ENCODE measurements at places on chromosomes 13 and 19.
A peak's percentile ranks its signal among the peaks of the same experiment; 100 is the strongest.

GRCh38 chr13:44903574-44903985, 85.7 kb downstream of the NUFIP1 start:
- no peak for DNase-seq

DNA sequence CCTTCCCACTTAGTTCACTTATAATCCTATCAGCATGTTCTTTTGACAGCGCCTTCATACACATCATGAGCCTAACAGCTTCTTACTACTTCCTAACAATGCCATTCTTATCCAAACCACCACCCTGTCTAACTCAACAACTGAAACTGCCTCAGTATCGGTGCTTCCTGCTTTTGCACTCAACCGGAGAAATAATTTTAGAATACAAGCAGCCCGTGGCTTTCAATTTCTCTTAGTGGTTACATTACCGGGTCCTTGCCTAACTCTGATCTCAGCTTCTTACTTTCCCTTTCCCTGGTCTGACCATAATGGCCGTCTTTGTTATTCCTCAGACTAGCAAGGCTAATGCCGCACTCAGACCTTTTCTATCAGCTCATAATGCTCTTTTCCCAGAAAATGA, 17.0 kb downstream of the ZFP82 start:
- no peak for DNase-seq

GRCh38 chr13:34214686-34215085, 396.7 kb downstream of the RFC3 start:
- DNase-seq, result no peak

- DNase-seq, result no peak
Measured at GRCh38 chr13:51721496-51721895, 82.5 kb downstream of the DHRS12 start.

GRCh38 chr13:72960114-72960513, 98.7 kb upstream of the KLF5 start:
- no peak for DNase-seq

DNA sequence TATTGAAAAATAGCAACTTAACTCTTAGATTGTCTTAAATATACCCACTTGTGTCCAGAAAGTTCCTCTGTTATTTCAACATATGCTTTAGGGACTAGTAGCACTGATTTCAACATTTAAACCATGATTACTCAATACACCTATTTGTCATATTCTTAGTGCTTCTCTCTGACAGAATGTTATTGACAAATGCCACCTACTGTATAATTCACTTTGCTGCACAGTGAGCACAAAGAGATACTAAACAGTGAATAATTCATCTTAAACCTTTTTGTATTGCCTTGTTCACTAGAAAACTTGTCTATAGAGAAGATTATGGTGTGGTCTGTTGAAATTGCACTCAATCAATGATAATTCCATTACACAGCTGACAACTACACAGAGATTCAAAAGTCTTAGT, 692.6 kb downstream of the PCDH17 start:
- no peak for DNase-seq

DNA sequence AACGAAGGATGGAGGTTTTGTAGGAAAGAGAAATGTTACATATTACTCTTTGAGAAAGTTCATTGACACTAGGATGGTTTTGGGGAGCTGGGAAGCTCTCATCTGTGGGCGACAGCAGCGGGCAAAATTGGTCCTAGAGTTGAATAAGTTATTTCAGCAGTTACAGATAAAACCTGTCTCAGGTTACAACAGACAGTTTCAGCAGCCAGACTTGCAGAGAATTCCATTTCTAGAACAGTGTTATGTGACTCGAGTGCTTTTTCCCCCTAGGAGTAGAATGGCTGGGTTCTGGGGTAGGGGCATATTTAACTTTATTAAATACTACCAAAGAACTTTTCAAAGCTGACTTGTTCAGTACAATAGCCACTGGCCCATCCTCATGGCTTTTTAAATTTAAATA, 46.7 kb upstream of the UBL3 start:
- DNase-seq, result no peak

- DNase-seq, result no peak
Measured at GRCh38 chr13:25977216-25977615, 74.6 kb downstream of the SHISA2 start.

- DNase-seq, result no peak
Measured at GRCh38 chr13:65488606-65489005, 1741.5 kb downstream of the PCDH9 start.

GRCh38 chr13:50085063-50085462, 69.8 kb downstream of the KCNRG start:
- DNase-seq, result no peak

- no peak for DNase-seq
Measured at GRCh38 chr19:46579361-46579879, 21.7 kb upstream of the CALM3 start.

DNA sequence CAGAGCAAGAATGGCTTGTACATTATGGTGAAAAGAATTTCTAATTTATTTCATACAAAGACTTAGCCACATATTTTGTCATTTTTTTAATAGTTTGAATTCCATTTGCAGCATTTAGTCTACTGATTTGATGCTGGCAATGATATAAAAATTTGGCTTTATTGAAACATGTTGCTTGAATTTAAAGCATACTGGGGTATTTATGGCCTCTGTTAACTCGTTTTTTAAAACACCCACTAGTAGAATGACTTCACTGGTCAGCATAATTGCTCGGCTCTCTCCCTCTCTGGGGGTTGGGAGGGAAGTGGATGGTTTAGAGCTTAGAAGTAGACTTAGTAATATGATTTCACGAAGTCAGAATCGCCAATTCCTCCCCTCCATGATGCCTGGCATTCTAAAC, 354.9 kb upstream of the HTR2A start:
- DNase-seq, result no peak

DNA sequence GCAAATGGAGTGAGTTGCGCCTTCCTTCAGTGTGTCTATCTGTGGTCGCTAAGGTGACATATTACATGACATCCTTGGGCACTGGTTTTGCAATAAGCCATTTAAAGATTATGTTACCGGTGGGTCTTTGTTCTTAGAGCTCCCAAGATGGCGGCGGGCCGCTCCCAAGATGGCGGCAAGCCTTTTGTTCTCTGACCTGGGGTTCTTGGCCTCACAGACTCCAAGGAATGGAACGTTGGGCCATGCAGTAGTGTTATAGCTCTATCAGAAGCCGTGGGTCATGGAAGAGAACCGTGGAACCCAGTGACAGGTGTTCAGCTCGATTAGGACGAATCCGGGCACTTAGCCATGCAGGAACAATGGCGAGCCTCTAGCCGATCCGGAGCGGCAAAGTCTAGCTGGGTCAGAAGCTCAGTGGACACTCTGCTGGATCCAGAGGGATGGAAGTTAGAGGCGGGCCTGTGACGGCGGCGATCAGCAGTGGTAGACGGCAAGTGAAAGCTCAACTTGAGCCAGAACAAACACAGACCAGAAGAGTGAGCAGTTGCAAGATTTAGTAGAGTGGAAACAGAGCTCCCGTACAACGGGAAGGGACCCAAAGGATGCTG, 188.6 kb downstream of the TEX29 start:
- DNase-seq, result no peak

GRCh38 chr19:30403203-30403985, 31.2 kb downstream of the ZNF536 start:
- DNase-seq, result no peak

DNA sequence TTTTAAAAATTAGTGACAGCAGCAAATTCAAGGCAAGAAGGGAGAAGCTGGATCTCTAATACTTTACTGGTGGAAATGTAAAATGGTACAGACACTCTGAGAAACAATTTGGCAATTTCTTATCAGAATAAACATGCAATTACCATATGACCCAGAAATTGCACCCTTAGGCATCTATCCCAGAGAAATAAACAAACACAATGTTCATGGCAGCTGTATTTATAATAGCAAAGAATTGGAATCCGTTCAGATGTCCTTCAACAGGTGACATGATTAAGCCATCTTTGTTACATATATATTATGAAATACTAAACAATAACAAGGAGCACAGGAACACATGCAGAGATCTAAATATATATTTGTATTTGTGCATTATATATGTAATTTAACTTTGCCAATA, 756.5 kb downstream of the SLITRK1 start:
- DNase-seq, result no peak

DNA sequence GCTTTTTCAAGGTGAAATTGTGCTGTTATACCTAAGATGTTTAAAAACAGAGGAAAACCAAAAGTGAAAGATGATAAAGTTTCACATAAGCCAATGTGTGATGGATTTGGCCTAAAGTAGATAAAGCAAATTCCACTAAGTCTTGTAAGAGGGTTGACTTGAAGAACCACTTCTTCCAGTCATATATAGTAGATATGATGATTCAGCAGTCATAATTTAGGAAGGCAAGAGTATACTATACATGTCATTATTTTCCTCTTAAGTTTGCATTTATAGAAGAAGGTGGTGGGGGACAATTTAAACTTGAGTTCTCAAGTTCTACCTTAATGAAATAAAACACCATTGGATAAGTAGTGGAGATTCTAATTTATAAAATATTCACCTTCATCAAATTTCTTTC, 37.3 kb downstream of the PHF11 start:
- no peak for DNase-seq

DNA sequence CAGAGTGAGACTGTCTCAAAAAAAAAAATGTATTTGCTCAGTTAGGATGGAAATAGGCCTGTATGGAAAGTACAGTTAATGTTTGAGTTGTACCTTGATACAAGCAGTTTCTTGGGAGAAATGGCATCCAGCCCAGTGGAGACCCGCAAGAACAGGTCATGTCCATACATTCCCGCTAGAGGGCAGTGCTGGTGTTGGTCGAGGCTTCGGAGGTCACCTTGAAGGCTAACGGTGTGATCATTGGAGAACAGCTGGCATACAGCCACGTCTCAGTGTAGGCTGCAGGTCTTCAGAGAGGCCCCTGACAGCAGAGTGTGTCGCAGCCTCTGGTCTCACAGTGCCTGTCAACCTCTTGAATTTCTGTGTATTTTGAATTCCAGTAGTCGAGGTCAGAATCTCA, 7.5 kb downstream of the ZNF610 start:
- peak; percentile 34 for DNase-seq

DNA sequence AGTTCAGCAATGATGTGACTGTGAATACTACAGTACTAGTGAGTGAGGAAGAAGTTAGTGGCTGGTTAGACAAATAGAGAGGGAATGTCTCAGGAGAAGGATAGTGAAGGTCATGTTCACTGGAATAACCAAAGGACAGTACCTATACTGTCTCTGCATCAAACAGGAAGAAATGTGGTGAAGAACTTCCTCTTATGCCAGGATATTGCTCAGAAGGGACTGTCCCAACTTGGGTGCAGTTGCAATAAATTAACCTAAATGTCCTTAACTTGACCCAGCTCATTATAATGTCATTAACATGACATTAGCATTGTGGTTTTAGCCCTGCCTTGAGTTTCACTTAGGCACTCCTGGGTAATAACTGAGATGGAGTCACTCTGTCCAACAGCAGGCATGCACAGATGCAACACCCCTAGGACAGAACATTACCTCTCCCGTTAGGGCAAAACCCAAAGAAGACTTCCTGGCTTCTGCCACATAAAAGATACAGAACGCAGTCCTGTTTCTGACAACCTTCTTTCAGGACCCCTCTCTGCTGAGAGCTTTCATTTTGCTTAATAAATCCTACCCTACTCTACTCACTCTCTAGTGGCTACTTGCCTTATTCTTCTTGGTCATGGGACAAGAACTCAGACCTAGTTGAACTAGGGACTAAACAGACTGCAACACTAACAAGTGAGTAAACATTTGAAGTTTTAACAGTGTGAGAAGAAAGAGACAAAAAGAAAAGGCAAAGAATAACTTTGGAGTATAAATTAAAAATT, 1591.6 kb upstream of the MIR17HG start:
- DNase-seq, result no peak

DNA sequence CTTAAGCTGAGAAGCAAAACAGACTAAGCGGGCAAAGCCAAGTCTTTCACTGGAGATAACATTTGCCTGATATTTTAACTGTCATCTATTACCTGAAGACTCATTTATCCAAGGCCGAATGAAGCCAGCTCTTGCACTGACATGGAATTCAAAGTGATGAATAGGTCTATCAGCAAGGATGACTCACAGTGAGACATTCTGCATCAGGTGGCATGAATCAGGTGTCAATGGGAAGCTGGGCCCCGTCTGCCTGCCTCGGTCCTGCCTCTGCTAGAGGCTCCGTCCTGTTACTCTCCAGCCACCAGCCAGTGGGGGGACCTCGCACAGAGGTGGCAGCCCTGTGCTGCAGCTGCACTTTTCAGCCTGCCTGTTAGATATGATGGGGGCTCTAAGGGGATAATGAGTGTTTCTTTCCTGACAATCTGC, 23.5 kb downstream of the STARD13 start:
- no peak for DNase-seq

DNA sequence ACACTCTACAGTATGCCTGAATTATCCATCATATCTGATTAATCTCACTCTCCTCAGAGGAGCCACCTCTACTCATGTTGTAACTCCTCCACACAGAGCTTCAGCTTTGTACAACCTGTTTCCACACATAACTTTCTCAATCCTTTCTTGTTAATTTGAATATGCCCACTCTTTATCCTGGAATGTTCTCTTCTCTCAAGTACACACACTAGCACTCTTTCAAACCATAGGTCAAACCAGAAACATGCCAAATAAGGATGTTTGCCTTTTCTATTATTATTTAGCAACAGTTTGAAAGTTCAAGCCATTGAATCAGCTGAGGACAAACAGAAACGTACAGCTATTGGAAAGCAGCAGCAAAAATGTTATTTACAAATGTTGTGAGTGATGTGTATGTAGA, 110.3 kb downstream of the MIPEP start:
- DNase-seq, result no peak

GRCh38 chr19:3292958-3293529, 68.6 kb downstream of the CELF5 start:
- DNase-seq, result no peak

Measured in effector CD4-positive, alpha-beta T cell (primary cell).